Panc1 (cell line): ENCODE measurements at places on chromosomes 5 and 9.

DNA sequence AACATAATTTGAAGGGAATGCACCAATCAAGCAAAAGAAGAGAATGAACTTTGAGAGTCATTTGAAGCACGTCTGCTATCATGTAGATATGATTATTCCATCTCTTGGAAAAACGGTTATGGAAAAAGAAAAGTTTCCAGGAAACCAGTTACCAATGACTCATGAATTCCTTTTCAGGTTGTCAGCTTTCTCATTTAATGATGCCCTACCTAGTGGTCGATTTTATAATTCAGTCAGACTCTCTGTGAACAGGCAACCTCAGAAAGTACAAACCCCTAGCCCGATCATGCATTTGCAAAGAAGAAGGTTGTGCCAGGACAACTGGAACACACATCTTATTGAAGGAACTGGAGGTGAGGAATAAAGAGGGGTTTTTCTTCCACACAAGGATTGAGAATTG lies 355.1 kb upstream of the GRIA1 start:
- no peak for DNase-seq

DNA sequence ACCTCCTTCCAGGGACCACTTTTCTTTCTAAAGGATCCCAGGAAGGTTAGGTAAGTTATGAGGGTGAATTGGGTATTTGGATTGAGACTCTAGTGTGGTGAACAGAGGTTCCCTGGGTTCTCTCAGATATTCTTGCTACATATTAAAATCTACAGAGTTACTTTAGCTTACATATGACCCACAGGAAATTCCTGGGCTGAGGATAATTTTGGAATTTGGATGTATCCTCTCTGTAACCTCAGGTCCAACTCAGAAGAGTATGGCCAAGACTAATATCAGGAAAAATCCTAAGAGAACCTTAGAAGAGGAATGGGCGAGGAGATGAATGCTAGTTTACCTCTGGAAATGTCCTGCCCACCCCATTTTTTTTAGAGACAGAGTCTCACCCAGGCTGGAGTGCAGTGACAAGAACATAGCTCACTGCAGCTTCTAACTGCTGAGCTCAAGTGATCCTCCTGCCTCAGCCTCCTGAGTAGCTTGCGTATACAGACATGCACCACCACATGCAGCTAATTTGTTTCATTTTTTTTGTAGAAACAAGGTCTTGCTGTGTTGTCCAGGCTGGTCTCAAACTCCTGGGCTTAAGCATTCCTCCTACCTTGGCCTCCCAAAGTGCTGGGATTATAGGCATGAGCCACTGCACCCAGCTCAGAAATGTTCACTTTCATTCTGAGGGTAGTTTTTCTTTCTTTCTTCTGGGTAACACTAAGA lies 196.4 kb downstream of the ARHGEF28 start:
- no peak for DNase-seq

- DNase-seq: no peak
Measured at GRCh38 chr9:32706004-32706724, 70.7 kb upstream of the TAF1L start.

GRCh38 chr9:12274577-12274976 lies 418.6 kb upstream of the TYRP1 start:
- no peak for DNase-seq
